ENCODE measurements at places on chromosomes 6 and 20.

DNA sequence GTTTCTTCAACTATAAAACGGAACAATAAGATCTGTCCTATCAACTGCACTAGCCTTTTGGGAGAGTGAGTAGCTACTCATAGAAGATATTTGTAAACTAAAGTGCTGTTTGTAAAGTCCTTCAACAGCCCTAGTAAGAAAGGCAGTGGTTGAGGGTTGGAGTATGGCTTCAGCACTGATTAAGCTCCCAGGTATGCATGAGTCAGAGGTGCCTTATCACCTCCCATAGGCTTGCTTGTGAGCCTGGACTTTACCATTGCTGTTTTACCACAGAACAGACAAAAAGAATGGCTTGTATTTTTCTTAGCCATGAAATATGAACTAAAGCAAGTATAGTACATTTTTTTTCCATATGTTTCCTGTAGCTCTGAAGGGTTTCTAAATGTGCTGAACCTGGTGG, 44.1 kb downstream of the SAMD3 start:
- no peak for DNase-seq

- no peak for DNase-seq
These were observed 2.2 kb downstream of the FBXL4 start for GRCh38 chr6:98945311-98946115.

DNA sequence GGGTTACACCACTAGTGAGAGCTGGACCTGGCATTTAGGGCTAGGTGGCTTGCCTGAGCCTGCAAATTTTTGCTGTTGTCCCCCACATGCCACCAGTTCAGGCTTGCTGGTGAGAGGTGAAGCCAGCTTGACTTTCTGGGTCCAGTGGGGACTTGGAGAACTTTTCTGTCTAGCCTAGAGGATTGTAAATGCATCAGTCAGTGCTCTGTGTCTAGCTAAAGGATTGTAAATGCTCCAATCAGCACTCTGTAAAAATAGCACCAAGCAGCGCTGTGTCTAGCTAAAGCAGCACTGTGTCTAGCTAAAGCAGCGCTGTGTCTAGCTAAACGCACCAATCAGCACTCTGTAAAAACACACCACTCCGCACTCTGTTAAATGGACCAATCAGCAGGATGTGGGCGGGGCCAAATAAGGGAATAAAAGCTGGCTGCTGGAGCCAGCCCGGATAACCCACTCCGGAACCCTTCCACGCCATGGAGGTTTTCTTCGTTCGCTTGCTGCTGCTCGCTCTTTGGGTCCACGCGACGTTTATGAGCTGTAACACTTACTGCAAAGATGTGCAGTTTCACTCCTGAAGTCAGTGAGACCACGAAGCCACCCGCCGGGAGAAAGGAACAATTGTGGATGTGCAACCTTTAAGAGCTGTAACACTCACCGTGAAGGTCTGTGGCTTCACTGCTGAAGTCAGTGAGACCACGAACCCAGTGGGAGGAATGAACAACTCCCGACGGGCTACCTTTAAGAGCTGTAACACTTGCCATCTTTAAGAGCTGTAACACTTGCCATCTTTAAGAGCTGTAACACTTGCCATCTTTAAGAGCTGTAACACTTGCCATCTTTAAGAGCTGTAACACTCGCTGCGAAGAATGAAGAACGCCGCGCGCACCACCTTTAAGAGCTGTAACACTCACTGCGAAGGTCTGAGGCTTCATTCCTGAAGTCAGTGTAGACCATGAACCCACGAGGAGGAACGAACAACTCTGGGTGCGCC, 27.3 kb downstream of the GMPR start:
- DNase-seq = no peak

DNA sequence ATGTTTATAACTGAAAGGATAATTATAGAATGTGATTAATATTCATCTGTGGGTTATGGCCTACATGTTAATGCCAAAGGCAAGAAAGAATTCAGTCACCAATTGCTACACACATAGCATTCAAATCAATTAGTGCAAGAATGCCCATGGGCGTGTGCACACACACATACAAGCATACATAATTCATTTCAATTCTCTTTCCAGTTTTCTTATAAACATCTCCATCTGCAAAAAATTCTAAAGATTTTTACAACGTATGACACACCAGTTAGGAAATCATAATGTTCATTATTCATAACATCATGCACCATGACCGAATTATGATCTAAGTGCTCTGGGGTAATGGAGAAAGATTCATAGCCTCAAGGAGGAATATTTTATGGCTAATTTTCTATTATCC, 111.0 kb upstream of the ADTRP start:
- no peak for DNase-seq

GRCh38 chr6:151239603-151240035, at the start of gene AKAP12:
AKAP12 (plus strand) TSS chr6:151239967; CDS start chr6:151240563, 596 bp downstream.
- no peak for DNase-seq

GRCh38 chr6:166608774-166609173, 18.3 kb downstream of the RPS6KA2 start:
- no peak for DNase-seq

DNA sequence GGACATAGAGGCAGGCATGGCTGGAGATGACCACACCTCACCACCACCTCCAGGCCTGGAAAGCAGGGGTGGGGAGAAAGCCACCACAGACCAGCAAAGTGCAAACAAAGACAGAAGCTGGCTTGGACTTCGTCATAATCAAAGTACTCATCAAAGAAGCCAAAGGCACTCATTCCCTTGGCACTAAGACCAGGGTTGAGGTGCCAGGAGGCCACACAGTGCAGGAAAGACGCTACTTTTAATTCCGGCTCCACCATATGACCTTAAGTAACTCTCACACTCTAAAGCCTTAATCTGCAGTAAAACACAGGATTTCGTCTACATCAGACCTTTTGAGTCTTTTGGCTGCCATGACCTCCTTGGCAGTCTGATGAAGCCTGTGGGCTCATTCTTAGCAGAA, 123.1 kb downstream of the HIVEP2 start:
- no peak for DNase-seq

DNA sequence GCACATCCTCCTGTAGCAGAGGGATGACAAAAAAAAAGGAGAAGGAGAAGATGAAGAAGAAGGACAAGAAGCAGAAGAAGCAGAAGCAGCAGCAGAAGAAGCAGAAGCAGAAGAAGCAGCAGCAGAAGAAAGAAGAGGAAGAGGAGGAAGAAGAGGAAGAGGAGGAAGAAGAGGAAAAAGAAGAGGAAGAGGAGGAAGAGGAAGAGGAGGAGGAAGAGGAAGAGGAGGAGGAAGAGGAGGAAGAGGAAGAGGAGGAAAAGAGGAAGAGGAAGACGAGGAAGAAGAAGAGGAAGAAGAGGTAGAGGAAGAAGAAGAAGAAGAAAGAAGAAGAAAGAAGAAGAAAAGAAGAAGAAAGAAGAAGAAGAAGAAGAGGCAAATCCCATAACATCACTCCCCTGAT, 35.0 kb upstream of the AHI1 start:
- no peak for DNase-seq

GRCh38 chr20:19000078-19000477, 186.5 kb downstream of the SCP2D1 start:
- no peak for DNase-seq

DNA sequence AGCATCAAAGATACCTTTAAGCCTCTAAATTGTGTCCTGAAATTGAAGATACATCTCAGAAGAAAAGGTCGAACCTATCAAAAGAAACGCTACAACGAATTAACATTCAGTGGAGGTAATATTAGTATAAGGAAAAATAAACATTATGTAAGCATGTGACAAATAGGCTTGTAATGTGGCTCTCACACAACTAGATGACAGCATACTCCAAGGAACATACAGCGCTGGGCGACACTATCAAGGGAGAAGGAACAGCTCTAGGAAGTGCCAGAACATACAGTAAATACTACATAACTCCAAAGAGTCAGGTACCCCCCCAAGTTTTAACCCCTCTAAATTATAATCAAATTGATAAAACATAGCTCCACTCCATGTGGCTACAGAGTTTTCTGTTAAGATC, 103.5 kb downstream of the LAMP5 start:
- no peak for DNase-seq

- DNase-seq = no peak
These were observed 36.4 kb upstream of the NELFCD start for GRCh38 chr20:58944610-58945009.

DNA sequence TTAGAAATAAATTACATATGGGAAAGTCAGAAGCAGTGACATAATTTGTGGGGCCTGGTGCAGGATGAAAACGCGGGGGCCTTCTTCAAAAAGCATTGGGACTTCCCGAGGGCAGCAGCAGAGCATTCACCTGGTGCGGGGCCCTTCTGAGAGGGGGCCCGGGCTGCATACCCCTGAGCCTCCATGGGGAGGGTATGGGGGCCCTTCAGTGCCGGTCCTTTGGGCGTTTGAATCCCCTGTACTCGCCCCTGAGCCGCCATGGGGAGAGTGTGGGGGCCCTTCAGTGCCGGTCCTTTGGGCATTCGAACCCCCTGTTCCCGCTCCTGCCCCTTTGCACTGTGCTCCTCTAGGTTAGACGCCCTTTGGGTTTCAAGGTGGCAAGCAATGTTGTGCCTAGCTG, 283.5 kb downstream of the CDH4 start:
- DNase-seq = no peak
